ENCODE measurements at places on chromosomes 1 and 21.

- DNase-seq, result no peak
Measured at GRCh38 chr1:21932127-21932526, 5.0 kb downstream of the HSPG2 start.

DNA sequence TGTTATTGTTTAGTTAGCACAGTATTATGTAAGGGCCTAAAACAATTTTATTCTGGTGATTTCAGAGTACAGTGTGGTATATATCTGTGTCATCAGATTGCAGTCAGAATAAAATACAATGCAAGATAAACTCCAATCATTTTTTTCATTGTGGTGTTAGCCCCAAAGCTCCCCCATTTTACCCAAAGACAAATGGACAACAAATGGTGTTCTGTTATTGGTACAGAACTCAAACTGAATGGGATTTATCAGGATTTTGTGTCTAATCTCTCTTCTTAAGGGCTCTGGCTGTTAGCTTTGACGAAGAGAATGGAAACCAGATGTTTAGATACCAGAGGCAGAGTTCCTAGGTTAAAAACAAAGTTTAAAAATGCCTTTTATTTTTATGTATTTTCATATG is 163.1 kb upstream of the USP25 start:
- DNase-seq, result no peak

- no peak for DNase-seq
Measured at GRCh38 chr1:159089184-159089791, 12.7 kb upstream of the AIM2 start.

DNA sequence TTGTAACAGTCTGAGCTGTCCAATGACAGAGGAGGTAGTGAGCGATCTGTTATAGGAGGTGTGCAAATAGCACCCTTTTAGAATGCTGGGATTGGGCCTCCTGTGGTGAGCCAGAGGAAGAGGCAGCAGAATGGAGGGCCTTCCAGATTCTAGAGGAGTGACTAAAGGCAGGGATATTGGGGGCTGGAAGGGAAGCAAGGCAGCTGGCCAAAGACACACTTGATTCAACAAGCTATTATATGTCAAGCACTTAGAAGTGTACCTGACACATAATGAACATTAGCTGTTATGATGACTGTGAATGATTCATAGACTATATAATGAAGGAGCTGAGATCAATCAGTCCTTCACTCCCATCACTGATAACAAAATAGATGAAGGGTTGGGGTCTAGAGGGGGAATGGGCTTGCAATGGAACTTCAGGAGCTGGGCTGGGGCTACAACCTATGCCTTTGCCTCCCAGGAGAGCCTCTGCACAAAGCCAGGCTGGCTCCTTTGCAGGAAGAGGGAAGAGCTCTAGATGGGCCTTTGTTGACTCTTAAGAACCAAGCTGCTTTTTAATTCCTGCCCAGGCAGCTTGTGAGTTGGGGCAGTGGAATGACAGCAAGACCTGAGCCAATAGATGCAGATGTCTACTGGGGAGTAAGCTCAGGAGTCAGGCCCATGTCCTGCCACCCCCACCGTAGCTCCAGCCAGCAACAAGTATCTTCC is 2.3 kb upstream of the MKNK1 start:
- no peak for DNase-seq

All from substantia nigra (tissue), 51 donors.